ENCODE measurements at places on chromosomes 6 and 20. TPM values are rescaled to one million over a fixed set of nuclear protein-coding genes. Genes with fewer than 3 reads are reported as not detected.

The WFDC2 gene
- 78.5 TPM for total RNA-seq

GRCh38 chr20:40638414-40638813, 50.6 kb downstream of the MAFB start:
- no peak for DNase-seq

- no peak for DNase-seq
These were observed 104.6 kb downstream of the EPB41L2 start for GRCh38 chr6:130958468-130958867.

The CLPSL1 gene
- total RNA-seq: not detected

The DEFB128 gene
- not detected for total RNA-seq

DNA sequence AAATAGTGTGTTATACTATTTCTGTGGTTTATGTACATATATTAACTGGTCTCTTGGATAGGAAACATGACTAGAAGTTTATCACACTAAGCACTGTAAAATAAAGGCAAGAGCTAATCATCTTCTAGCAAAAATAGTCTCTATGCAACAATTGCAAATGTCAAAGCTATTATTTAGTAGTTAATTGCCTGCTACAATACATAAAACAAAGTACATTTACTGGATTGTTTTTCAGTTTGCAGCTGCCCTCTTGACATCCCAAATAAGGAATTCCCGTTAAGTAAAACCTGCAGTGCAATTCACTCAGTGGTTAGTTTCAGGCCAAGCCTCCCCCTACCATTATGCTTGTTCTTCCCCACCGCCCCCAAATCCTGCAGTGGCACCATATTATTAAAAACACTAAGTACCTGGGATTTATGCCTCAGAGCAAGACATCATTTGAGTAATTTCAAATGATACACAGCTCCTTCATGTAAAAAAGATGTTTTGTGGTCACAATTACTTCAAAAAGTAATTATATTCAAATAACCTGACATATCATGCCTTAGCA, 1.6 kb upstream of the ATP5F1E start:
- DNase-seq: no peak

DNA sequence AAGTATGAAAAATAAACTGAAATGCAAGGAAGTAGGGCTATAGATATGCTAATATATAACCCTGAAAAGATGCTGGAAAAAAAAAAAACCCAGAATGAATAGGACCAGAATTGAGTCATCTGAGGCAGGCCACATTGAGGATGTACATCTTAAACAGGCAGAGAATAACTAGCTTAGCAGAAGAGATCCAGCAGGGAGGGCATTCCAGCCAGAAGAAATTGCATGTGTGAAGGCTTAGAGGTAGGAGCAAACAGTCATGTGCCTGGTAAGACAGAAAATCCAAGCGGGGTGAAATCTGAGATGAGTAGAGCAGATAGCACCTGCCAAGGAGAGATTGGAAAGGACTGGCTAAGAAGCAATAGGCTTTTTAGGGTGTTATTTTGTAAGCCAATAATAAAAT, 2.6 kb downstream of the COL19A1 start:
- DNase-seq: no peak

GRCh38 chr6:131861381-131861780, 53.6 kb downstream of the ENPP1 start:
- no peak for DNase-seq

The ADGB gene
- total RNA-seq: not detected

- no peak for DNase-seq
These were observed 659.9 kb downstream of the EPM2A start for GRCh38 chr6:145075425-145075824.

The SLC35F1 gene
- 0.34 TPM for total RNA-seq

The SPATS1 gene
- total RNA-seq: not detected

GRCh38 chr6:40358473-40359460, 228.4 kb downstream of the LRFN2 start:
- DNase-seq: no peak

The SUPT3H gene
- total RNA-seq: 25.1 TPM

DNA sequence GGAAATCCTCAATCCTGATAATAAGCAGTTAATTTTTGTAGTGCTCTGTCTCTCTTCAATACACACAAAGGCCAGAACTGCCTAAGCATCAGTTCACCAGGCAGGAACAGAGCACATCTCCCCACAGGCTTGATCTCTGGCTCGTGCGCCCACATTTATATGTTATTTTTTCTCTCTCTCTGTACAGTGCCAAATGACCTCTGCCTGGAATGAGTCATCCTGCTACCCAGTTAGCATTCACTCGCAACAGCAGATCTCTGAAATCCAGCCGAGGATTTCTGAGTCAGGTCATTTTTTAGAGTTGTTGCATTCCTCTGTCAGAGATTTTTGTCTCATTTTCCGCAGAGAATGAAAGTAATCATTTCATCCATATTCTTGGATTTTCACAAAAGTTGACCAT, 107.1 kb downstream of the COL12A1 start:
- DNase-seq: peak; percentile 90

The LGSN gene
- not detected for total RNA-seq

DNA sequence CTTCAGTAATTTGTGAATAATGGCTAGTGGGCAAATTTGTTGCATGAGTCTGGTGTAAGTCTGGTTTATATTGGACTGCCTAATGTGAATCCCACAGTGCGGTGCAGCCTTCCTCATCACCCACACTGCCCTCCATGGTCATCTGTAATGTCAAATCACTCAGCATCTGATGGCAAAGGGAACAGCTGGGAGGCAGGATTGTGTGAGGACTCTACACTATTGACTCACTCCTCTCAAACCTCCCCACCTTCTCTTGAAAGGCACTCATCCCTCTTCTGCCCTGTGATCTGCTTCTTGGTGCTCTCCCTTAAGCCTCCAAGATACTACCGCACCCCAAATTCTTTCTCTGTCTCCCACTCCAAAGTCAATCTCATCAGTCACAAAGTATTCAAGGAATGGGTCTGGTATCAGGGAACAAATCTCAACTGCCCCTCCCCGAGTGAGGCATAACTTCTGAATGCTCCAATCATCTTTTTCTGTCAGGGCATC, 146.0 kb upstream of the BEND6 start:
- no peak for DNase-seq
